ENCODE measurements at places on chromosomes 7 and 10. TPM values are rescaled to one million over a fixed set of nuclear protein-coding genes. Genes with fewer than 3 reads are reported as not detected.
A peak's percentile ranks its signal among the peaks of the same experiment; 100 is the strongest.

C10orf62 gene
- total RNA-seq, result not detected

CHCHD2 gene
- total RNA-seq, result 193 TPM

TM9SF3 gene
- total RNA-seq, result 210 TPM

FAM25C gene
- not detected for total RNA-seq

PPP1R17 gene
- not detected for total RNA-seq

LRCH4 gene
- 39.9 TPM for total RNA-seq

ZNF488 gene
- total RNA-seq, result not detected

- H3K27ac ChIP-seq, result no peak overlapping the region
- no peaks in the 10 kb centered on the region for H3K27me3 ChIP-seq
- no peaks in the 10 kb centered on the region for H3K4me1 ChIP-seq
- no peak overlapping the region for H3K4me3 ChIP-seq
- DNase-seq, result no peak
Measured at GRCh38 chr7:80540836-80541235, 29.0 kb upstream of the GNAT3 start.

GRCh38 chr10:43846187-43846680 is 197.6 kb upstream of the ZNF32 start:
- no peaks in the 10 kb centered on the region for H3K4me1 ChIP-seq
- peak overlapping the region; percentile 16 for H3K27ac ChIP-seq
- H3K36me3 ChIP-seq, result no peaks in the 10 kb centered on the region
- DNase-seq, result peak; percentile 54

- no peak for DNase-seq
- no peaks in the 10 kb centered on the region for H3K27me3 ChIP-seq
- H3K36me3 ChIP-seq, result no peaks in the 10 kb centered on the region
Measured at GRCh38 chr10:105159268-105159667, 518.2 kb downstream of the SORCS3 start.

DNA sequence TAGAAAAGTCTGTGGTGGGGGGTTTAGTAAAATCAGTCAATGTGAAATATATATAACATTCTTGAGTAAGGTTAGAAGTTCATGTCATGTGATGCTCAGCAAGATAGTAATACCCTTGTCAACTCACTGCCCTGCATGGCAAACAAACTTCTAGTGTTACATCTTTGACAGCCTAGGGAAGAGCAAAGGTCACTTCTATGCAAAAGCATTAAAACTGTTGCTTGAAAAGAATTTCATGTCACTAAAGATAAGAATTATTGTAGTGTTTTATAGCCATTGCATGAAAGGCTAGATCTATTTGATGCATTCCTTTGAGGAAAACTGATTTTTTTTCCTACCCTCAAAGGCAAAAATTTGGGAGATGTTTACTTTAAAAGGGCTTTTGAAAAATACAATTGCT is 176.0 kb downstream of the SKAP2 start:
- no peaks in the 10 kb centered on the region for H3K36me3 ChIP-seq
- H3K27me3 ChIP-seq, result peaks cover 18% of the 10 kb centered on the region
- H3K4me1 ChIP-seq, result no peaks in the 10 kb centered on the region
- H3K4me3 ChIP-seq, result no peak overlapping the region
- H3K27ac ChIP-seq, result no peak overlapping the region

DNA sequence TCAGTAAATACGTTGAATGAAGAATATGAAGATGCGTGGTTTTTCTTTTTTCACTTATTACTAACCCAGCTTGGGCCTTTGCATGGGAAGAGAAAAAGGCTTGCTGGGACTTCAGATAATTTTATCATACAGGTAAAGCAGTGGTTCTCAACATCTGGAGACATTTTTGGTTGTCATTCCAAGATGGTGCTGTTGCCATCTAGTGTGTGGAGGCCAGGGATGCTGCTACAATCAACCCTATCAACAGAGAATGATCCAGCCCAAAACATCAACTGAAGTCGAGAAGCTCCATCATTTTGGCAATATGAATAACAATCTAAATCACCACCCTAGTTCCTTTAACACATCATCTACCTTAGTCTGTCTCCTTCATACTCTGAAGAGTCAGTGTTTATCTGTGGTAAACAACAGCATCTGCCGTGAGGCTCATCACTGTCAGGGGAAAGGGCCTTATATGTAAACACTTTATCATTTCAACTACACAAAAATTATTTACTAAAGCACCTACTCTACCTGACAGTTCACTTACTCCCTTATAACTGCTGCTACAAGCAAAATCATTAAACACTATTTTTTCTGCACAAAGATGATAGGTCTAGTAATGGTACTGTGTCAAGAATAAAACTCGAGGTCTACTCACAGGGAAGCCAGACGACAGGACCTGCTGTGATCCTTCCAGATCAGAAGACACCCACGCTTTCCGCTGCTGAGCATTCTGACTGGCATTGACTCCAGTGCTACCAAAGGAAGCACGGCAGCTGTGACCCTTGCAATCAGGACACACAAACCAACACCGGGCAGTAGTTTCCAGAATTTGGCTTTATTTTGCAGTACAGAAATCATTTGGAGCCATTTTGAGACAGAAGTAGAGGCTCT is 48.6 kb downstream of the GDI2 start:
- H3K36me3 ChIP-seq, result no peaks in the 10 kb centered on the region
- no peaks in the 10 kb centered on the region for H3K4me1 ChIP-seq
- no peak overlapping the region for H3K4me3 ChIP-seq
- H3K27ac ChIP-seq, result no peak overlapping the region

DNA sequence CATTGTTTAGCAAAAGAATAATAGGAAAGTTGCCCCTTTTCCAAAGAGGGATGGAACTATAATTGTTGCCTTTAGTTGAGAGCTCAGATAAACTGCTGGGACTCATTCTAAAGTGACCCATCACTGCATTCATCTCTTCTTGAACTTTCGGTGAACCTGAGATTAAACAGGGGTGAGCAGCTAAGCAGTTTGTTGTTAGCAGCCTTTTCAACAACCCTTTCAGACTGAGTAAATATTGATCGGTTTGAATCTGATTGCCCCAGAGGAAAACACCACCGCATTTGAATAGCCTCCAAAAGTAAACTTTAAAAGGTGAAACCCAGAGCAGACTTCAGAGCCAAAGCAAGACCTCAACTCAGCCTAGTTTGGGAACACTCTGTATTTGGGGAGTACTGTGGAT is 4.7 kb downstream of the HOXA1 start:
- H3K36me3 ChIP-seq, result no peaks in the 10 kb centered on the region
- DNase-seq, result no peak
- peaks cover 10% of the 10 kb centered on the region for H3K27me3 ChIP-seq
- H3K4me3 ChIP-seq, result no peak overlapping the region

- H3K4me3 ChIP-seq, result no peak overlapping the region
- no peaks in the 10 kb centered on the region for H3K36me3 ChIP-seq
- no peak for DNase-seq
- H3K27me3 ChIP-seq, result no peaks in the 10 kb centered on the region
- H3K27ac ChIP-seq, result no peak overlapping the region
Measured at GRCh38 chr10:69311309-69311708, 33.0 kb downstream of the HK1 start.

- H3K4me1 ChIP-seq, result peaks cover 13% of the 10 kb centered on the region
- no peak overlapping the region for H3K4me3 ChIP-seq
- no peaks in the 10 kb centered on the region for H3K27me3 ChIP-seq
- peak overlapping the region; percentile 87 for H3K27ac ChIP-seq
Measured at GRCh38 chr10:118629211-118629610, 33.8 kb upstream of the PRLHR start.

DNA sequence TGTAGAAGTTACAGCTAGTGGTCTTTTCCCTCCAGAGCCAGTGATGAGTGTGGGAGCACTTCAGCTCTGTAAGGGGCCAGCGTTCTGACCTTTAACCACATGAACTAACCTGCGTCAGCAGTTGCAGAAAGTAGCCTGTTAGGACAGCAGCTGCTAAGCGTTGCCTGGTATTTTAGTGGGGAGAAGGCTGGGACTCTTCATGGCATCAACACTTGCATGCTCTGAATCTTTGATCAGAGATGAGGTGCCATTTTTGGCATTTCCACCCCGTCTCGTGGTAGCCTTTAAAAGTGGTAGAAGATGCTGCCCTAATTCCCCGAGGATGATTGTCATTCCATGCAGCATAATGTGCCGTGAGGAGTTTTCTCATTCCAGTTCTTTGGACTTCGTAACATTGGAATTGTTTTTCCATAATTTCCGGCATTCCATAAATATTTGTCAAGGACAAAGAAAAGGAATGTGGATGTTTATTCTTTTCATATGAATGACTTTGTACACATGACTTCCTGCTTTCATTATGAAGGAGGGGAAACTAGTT is 92.2 kb downstream of the AVL9 start:
- peak overlapping the region; percentile 36 for H3K27ac ChIP-seq
- H3K4me1 ChIP-seq, result no peaks in the 10 kb centered on the region
- no peak for DNase-seq
- no peaks in the 10 kb centered on the region for H3K36me3 ChIP-seq
- H3K27me3 ChIP-seq, result no peaks in the 10 kb centered on the region
- H3K4me3 ChIP-seq, result no peak overlapping the region

DNA sequence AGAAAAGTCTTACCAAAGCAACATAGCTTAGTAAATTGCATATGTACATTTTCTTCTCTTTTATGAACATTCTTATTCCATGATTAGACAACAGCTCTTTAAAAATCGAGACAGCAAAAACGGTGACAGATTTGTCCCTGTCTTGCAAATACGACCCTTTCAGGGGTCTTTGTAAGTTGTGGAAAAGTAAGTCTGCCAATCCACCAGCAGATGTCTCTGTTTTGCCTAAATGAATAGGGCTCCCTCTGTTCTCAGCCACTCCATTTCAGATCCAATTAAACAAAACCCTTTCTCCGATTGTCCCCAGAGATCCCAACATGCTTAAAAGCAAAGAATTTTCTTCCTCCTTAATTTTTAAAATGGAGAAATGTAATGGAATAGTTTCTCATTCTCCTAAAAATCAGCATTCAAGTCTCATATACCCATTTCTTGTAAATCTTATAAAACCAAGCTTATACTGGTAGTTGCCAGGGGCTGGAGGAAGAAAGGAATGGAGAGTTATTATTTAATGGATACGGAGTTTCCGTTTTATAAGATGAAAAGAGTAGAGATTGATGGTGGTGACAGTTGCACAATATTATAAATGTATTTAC is 61.0 kb upstream of the NFE2L3 start:
- H3K27me3 ChIP-seq, result no peaks in the 10 kb centered on the region
- H3K4me1 ChIP-seq, result no peaks in the 10 kb centered on the region

DNA sequence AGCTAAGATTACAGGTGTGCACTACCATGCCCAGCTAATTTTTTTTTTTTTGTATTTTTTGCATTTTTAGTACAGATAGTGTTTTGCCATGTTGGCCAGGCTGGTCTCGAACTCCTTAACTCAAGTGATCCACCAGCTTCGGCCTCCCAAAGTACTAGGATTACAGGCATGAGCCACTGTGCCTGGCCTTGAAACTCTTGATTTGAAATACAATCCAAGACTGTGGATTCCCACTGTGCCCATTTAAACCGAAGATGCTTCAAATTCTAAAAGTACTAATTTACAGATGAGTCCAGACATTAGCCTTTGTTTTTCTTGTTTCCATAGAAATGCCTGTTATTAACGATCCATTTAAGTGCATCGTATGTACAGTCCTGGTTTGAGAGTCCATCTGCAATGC is 130.9 kb downstream of the CACNA2D1 start:
- no peak for DNase-seq
- H3K27ac ChIP-seq, result no peak overlapping the region
- H3K4me1 ChIP-seq, result no peaks in the 10 kb centered on the region
- no peaks in the 10 kb centered on the region for H3K27me3 ChIP-seq

DNA sequence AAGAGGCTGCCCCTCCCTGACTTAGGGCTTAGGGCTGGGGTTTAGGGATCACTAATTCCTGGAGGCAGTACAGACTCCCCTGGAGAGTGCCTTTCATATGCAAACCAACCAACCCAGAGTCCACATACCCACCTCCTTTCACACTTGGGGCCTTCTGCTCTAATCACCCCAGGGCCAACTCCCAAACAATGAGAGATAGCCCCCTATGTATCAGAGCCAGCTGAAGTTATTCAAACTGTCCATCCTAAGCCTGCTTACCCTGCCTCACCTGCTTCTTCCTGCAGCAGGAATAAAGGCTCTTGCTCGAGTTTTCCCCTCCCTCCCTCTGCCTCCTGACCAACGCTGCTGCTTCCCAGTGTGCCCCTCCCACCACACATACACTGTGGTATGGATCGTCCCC is 51.8 kb upstream of the SLC35G1 start:
- H3K27me3 ChIP-seq, result no peaks in the 10 kb centered on the region
- H3K4me3 ChIP-seq, result no peak overlapping the region
- DNase-seq, result no peak
- H3K36me3 ChIP-seq, result no peaks in the 10 kb centered on the region

DNA sequence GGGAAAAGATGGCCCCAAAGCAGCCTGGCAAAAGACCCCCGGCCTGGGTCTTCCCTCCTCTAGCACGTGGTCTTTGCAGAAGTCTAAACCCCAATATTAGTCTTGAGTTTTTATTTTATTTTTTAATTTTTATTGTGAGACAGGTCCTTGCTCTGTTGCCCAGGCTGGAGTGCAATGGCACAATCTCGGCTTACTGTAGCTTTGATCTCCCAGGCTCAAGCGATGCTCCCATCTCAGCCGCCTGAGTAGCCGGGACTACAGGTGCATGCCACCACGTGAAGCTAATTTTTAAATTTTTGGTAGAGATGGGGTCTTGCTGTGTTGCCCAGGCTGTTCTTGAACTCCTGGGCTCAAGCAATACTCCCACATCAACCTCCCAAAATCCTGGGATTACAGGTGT is 40.3 kb upstream of the MXI1 start:
- DNase-seq, result no peak
- H3K27ac ChIP-seq, result no peak overlapping the region
- no peaks in the 10 kb centered on the region for H3K36me3 ChIP-seq
- H3K4me3 ChIP-seq, result no peak overlapping the region
